ENCODE measurements at places on chromosomes 16 and 17.

DNA sequence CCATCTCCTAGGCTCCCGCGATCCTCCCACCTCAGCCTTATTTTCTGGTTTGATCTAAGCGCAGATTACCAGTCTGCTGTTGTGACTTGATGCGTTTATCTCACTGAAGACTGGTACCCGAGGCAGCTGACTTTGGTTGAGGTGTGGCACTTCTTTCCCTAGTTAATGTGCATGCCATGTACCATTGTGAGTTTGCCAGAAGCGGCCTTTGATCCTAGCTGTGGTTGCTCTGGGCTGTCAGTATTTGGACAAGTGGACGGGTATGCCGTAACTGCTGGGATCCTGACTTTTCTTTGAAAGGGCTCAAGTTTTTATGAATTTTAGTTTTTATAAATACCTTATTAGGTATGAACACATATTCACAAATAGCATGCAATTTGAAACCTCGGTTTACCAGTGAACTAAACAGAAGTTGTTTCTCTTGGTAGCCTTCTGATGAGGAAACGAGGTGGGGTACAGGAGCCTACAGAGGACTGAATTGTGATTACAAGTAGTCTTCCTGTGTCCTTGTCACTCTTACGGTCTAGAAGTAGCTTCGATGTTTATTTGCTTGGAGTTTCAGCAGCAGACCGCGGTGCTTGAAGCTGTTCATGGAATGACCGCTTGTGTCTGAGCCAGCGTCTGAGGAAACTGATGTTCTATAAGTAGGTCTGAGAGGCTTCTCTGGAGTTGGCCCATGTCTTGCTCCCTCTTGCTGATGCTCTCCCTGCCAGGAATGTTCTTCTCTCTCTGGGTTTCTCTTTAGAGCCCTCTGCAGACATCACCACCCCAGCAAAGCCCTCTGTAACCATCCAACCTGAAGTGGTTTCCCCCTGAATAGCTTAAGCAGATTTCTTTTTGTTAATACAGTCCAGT is 40.0 kb downstream of the SEC14L1 start:
- peak; percentile 19 for DNase-seq

- DNase-seq: no peak
Measured at GRCh38 chr17:49523706-49524472, 28.8 kb downstream of the NGFR start.

GRCh38 chr17:34382621-34383124 is 19.6 kb upstream of the CCL1 start:
- DNase-seq: no peak

DNA sequence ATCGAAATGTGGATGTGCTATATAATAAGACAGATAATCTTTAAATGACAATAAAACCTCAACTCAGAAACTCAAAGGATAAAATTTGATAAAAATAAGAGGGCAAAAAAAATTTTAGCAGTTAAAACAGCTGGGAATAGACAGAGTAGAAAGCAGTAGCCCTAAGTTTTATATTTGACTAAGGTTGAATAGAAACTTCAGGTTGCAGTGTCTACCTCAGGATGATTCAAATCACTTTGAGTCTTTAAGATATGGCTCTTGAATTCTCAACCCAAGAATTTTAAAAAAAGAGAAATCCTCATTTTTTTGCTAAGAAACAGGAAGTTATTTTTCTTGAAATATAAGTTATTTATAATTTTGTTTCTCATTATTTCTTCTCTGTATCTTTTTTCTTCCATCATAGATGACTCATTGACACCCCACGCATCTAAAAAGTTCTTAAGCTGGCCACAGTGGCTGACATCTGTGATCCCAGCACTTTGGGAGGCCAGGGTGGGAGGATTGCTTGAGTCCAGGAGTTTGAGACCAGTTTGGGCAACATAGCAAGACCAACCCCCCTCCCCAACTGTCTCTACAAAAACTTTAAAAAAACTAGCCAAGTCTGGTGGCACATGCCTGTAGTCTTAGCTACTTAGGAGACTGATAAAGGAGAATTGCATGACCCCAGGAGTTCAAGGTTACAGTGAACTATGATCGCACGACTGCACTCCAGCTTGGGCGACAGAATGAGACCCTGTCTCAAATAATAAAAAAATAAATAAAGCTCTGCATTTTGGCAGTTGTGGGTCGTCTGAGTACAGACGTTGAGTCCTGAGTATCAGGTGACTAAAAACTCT is 23.9 kb downstream of the NFAT5 start:
- DNase-seq: no peak

DNA sequence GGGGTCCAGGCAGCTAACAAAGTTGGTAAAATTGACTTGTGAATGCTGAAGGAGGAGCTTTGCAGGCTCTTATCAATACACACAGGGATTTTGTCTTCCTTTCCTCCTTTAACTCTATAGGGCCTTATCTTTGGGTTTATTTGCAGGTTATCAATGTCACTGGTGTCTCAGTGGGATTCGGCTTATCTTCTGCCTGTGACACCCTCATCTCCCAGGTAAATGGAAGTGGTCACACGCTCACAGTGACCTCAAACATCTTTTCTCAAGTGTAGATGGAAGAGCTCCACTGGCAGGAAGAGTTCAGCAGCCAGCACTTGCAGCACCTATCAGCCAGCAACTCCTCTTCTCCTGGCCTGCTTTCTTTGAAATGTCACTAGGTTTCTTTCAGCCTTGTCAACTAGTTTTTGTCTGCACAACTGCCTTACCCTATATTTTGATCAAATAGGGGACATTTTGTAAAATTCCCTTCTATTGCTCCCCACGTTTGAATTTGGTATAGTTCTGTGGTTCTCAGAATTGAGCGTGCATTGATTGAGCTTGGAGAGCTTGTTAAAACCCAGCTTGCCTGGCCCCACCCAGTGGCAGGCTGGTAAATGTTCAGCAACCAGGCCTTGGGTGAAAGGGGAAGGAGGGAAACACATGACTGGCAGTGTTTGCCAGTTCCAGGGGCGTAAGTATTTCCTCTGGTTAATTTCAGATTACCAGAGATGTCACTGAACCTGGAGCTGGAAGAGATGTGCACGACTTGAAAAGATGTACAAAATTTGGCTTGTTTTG is 12.8 kb downstream of the SLC47A1 start:
- DNase-seq: no peak

GRCh38 chr16:72743011-72743761 is 304.7 kb downstream of the ZFHX3 start:
- no peak for DNase-seq

- peak; percentile 47 for DNase-seq
Measured at GRCh38 chr17:32127158-32127897, 15.0 kb upstream of the RHOT1 start.

DNA sequence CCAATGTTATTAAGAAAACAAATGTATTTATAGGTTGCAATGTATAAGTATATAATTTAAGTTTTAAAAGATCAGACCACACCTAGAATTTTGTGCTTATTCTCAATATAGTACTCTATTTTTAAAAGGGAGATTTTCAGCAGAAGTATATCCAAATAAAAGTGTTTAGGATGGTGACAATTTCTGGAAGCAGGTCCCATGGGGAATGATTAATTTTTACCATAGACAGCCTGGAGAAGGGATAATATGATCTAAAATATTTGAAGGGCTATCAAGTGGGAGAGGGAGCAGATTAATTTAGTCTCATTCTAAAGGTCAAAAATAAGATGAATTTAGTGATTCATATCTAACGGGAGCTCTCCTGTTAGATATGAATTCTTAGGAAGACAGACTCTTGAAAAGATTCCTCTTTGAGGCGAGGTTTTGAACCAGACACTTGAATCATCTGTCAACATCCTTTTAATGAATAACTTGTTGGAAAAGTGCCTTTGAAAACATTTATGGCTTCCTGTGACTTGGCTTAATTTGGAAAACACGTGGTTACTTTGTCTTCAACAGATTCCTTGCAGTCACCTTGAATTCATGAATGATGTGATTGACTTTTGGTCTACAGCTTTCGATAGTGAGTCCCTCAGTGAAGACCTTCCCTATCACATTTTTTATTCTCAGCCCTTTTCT is 29.3 kb upstream of the SMIM36 start:
- DNase-seq: no peak

GRCh38 chr17:71033336-71033735 is 864.0 kb downstream of the KCNJ2 start:
- no peak for DNase-seq

DNA sequence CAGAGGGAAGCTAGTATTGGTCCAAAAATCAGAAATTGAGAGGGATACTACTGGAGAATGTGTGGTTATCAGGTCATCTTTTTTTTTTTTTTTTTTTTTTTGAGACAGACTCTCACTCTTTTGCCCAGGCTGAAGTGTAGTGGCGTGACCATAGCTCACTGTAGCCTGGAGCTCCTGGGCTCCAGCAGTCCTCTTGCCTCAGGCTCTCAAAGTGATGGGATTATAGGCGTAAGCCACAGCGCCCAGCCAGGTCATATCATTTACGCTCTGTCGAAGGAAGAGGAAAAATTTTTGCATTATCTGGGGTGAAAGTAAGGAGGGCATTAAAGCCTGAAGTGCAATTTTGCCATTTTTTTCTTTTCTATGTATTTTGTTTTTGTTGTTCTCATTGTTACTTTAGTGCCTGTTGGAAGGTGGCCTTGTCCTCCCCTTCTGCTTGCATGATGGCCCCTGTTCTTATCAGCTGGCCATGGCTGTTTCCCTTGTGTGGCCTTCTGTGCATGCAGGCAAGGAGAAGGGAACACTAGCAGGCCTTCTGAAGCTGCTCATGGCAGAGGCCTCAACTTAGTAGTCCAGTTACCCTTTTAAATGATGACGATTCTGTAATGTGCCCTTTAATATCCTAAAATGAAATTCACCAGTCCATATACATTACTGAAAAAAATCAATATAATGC is 118.3 kb downstream of the SPECC1 start:
- DNase-seq: no peak

- no peak for DNase-seq
Measured at GRCh38 chr17:14866266-14866665, 398.9 kb downstream of the PMP22 start.

- DNase-seq: no peak
Measured at GRCh38 chr17:5264893-5265292, 17.2 kb upstream of the RABEP1 start.

DNA sequence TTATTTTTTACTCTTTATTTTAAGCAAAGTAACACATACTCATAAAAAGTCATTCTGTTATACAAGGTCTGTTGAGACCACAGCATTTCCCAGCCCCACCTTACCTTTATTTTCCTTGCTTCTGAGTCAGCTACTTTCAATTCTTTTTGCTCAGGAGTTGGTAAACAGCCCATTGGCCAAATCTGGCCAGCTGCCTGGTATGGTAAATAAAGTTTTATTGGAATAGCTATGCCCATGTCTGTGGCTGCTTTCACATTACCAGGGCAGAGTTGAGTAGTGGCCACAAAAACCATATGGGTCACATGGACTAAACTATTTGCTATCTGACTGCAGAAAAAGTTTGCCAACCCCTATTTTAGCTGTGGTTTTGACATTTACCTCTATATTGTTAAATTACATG is 3.4 kb upstream of the NSRP1 start:
- no peak for DNase-seq

DNA sequence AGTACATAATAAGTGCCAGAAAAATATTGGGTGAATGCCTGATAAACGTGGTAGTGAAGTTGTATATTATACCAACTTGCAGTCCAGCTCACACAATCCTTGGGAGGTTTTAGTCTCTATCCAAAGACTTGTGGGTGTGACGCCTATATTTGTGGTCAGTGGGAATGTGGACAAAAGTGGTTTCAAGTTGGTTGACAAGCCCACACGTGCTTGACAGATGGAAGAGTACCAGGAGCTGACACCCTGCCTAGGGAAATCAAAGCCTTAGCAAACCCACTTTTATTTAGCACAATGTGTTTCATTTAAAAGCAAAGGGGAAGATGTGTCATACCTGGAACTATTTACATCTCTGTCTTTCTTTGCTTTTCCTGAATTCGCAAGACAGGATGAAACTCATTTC is 79.0 kb downstream of the CA10 start:
- DNase-seq: no peak

GRCh38 chr17:67150826-67151225 is 94.2 kb downstream of the HELZ start:
- DNase-seq: no peak

GRCh38 chr17:44652727-44653126 is 3.5 kb upstream of the MEIOC start:
- no peak for DNase-seq

DNA sequence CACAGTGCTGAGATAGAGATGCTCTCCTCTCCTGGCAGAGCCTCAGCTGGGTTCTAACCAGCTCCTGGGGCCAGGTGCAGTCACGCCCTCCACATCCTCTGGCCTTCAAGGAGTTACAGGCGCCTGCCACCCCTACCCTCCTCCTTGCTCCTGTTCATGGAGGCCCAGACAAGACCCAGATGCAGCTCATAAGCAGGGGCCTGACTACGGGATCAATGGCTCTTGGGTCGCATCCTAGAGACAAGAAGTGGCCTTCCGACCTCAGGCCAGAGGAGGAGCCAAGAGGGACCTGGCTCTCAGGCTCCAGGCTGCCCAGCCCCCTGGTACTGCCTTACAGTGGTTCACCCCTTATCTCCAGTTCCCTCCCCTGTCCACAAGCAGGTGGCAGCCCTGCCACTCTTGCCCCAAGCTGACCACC is 23.0 kb downstream of the ARHGAP27 start:
- no peak for DNase-seq

DNA sequence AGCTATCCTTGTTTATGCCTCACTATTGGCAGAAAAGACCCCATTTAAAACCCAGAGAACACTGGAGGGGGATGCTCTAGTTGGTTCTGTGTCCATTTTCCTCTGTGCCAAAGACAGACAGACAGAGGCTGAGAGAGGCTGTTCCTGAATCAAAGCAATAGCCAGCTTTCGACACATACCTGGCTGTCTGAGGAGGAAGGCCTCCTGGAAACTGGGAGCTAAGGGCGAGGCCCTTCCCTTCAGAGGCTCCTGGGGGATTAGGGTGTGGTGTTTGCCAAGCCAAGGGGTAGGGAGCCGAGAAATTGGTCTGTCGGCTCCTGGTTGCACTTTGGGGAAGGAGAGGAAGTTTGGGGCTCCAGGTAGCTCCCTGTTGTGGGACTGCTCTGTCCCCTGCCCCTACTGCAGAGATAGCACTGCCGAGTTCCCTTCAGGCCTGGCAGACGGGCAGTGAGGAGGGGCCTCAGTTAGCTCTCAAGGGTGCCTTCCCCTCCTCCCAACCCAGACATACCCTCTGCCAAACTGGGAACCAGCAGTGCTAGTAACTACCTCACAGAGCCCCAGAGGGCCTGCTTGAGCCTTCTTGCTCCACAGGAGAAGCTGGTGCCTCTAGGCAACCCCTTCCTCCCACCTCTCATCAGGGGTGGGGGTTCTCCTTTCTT is 56.1 kb downstream of the IGF2BP1 start:
- no peak for DNase-seq

DNA sequence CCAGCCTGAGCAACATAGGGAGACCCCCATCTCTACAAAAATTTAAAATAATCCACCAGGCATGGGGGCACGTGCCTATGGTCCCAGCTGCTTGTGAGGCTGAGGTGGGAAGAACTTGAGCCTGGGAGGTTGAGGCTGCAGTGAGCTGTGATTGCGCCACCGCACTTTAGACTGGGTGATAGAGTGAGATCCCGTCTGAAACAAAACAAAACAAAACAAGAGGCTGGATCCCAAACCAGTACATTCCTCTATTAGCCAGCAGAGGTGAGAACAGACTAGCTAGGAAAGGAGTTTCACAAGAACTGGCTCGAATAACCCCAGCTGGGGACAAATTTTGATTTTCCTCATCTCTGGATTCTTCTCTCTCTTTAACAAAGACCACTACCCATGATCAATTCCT is 366.7 kb upstream of the ZFHX3 start:
- DNase-seq: no peak
